GM23248 (cell line): ENCODE measurements at places on chromosomes 5 and 9.

- DNase-seq: no peak
Observed at GRCh38 chr5:14272548-14273205, 129.5 kb downstream of the TRIO start.

DNA sequence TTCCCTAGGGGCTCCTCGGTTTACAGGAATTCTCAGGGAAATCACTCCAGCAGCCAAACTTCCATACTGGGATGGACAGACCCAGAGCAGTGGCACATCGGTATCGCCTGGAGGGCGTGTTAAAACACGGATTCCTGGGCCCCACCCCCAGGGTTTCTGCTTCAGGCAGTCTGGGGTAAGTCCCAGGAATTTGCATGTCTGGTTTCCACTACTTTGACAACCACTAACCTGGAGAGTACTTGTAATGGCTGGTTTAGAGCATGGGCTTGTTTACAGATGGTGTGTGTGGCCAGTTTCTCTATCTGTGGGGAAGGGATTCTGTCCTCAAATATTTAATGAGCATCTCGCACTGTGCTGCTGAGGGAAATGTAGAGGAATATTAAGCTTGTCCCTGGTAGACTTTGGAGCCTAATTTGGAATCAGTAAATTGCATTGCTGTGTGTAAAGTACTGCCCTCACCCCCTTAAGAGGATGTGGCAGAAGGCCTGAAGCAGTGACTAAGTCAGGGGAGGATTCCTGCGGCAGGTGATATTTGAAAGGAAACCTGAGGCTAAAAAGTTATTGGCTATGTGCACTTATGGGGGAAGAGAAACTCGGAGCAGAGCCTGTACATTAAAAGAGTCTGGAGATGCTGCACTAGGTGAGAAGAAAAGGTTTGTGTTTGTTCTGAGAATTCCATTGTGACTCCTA is 18.6 kb upstream of the TJP2 start:
- no peak for DNase-seq

DNA sequence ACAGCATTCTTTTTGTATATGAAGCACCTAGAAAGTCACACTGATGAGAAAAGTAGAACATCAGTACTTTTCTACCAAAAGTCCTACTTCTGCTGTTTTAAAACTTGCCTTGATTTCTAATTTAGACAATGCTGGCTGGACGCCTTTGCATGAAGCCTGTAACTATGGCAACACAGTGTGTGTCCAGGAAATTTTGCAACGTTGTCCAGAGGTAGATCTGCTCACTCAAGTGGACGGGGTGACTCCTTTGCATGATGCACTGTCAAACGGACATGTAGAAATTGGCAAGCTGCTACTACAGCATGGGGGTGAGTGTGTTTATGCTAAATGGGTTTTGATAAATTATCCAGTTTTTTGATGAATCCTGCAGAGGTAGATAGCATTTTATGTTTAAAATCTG is 73.5 kb downstream of the SLF1 start:
- DNase-seq: peak; percentile 78

GRCh38 chr5:149863830-149864229 is 80.8 kb downstream of the PDE6A start:
- DNase-seq: no peak

GRCh38 chr5:111163000-111163399 is 61.2 kb upstream of the CAMK4 start:
- no peak for DNase-seq

GRCh38 chr5:33032271-33033070 is 321.4 kb downstream of the NPR3 start:
- peak; percentile 40 for DNase-seq

- DNase-seq: no peak
Observed at GRCh38 chr5:31965227-31965626, 208.9 kb downstream of the GOLPH3 start.

DNA sequence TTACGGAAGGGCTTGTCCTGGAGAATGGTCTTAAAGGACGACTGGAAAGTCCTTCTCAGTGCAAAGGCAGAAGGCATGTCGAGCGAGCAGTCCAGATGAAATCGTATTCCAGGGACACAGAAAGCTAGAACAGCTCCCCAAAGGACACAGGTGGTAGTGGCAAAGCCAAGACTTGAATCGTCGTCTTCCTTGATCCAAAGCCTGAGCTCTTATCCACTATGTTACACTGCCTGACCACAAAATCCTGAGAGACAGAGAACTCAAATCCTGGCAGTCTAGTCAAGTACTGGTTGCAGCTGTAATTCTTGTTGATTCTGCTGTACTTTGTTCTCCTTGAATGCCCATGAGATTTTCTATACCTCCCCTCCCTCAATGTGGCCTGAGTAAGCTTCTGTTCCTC is 198.7 kb downstream of the TARS1 start:
- DNase-seq: no peak

DNA sequence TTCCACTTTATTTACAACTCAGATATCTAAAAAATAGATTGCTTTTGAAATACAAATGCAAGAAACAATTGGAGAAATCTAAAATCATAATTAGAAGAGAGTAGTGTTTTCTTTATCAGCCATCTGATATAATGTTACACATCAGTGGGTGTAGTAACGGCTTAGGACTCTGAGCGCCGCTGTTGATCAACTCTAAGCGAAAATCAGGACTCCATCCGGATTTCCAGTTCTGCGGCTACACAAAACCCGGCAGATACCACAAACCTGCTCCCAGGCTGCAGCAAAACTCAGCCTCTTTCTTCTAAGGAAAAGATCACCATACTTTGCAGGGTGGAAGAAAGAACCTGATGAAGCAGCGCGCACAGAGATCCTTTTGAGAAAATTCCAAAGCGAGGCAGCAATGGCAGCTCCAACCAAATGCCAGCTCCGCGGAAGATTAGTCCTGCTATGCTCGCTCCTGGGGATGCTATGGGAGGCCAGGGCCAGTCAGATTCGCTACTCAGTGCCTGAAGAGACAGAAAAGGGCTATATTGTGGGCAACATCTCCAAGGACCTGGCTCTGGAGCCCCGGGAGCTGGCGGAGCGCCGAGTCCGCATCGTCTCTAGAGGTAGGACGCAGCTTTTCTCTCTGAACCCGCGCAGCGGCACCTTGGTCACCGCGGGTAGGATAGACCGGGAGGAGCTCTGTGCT is at the start of gene PCDHGA9:
PCDHGA9 (plus strand) TSS at position 226 of the 691 bp plus-strand sequence; CDS start at position 401, 175 bp downstream.
- peak; percentile 73 for DNase-seq

- no peak for DNase-seq
Observed at GRCh38 chr5:8098081-8098480, 229.1 kb downstream of the MTRR start.

DNA sequence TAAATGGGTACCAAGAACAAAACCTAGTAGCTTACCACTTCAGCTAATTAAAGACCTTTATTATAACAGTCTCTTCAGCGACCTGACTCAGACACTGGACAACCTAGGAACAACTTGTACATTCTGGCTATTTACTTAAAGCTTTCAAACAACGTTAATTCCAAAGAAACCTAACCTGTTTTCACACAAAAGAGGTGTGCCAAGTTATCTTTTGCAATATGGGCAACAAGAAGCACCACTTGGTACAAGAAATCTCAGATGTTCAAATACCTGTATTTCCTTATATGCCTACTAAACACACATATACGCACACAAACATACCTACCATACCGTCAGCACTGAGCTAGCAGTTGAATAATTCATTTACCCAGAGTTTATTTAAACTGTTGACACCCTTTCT is 23.0 kb downstream of the RNF145 start:
- DNase-seq: no peak

DNA sequence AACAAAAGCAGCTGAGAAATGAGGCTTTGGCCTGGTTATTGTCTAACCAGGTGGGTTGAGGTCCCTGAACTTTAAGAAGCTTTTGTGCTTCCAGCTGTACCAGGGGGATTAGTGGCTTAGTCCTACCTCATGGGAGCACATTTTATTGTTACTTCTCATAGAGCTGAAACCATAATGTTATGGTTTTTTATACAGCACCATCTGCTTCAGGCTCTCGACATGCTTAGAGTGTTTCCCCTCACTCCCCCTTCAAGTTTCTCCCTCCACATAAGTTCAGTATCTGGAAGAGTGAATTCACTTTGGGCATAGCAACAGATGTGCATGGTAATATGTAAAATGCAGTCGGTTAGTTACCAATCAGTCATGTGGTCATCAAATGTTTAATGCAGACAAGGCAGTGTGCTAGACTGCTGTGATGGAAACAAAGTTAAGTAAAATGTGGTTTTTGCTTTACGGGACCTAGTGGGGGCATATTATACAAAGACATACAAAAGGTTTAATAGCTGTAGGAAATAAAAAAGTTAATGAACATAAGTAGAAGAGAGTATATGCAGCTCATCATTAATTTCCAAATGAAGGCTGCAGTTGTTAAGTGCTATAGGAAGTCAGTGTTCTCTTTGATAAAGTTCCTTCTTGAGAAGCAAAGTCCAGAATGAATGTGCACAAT is 95.9 kb upstream of the SPRY4 start:
- no peak for DNase-seq

DNA sequence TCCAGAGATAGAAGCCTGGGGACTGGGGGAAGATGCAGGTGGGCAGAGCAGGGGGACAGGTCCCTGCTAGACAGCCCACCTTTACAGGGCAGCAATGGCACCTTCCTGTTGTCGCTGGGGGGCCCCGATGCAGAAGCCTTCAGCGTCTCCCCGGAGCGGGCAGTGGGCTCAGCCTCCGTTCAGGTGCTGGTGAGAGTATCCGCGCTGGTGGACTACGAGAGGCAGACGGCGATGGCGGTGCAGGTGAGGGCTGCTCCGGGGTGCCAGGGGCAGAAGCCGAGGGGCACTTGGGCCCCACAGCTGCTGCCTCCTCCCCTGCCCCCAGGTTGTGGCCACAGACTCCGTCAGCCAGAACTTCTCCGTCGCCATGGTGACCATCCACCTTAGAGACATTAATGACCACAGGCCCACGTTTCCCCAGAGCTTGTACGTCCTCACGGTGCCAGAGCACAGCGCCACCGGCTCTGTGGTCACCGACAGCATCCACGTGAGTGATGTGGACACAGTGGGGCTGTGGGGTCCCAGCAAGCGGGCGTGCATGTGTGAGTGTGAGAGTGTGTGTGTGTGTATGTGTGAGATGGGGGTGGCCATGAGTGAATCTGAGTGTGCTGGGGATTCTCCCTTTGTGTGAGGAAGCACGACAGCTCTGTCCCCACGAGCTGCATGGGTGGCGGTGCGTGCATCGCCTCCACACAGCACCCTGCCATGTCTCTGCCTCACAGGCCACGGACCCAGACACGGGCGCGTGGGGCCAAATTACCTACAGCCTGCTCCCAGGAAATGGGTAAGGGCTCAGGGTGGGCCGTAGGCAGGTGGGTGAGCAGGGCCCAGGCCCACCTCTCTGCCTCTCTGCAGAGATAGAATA is 28.4 kb downstream of the CDHR2 start:
- no peak for DNase-seq

GRCh38 chr5:38164776-38165399 is 93.5 kb upstream of the EGFLAM start:
- no peak for DNase-seq

DNA sequence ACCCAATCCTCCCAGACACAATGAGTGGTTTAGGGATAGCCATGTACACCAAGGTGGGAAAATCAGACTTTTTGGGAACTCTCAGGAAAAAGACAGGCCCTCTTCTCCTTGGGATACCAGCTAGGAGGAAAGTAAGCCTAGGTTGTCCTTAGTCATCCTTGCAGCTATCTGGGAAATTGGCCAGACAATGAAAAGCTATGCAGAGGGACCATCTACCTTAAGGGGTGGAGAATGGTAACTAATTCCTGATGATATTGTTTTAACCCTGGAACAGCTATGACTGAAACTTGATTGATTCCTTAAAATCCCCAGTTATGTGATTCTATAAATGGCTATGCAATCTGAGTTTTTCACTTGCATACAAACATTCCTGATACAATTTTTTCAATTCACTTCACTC is 88.9 kb upstream of the BNC2 start:
- peak; percentile 40 for DNase-seq

DNA sequence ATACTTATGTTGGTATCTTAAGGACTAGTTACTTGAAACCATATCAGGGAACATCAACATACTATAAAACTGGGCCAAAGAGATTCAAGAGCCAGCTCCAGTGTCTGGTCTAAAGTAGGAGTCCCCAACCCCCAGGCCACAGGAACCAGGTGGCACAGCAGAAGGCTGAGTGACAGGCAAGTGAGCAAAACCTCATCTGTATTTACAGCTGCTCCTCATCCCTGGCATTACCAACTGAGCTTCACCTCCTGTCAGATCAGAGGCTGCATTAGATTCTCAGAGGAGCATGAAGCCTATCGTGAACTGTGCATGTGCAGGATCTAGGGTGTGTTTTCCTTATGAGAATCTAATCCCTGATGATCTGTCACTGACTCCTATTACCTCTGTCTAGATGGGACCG is 581.6 kb upstream of the CDH9 start:
- DNase-seq: no peak

DNA sequence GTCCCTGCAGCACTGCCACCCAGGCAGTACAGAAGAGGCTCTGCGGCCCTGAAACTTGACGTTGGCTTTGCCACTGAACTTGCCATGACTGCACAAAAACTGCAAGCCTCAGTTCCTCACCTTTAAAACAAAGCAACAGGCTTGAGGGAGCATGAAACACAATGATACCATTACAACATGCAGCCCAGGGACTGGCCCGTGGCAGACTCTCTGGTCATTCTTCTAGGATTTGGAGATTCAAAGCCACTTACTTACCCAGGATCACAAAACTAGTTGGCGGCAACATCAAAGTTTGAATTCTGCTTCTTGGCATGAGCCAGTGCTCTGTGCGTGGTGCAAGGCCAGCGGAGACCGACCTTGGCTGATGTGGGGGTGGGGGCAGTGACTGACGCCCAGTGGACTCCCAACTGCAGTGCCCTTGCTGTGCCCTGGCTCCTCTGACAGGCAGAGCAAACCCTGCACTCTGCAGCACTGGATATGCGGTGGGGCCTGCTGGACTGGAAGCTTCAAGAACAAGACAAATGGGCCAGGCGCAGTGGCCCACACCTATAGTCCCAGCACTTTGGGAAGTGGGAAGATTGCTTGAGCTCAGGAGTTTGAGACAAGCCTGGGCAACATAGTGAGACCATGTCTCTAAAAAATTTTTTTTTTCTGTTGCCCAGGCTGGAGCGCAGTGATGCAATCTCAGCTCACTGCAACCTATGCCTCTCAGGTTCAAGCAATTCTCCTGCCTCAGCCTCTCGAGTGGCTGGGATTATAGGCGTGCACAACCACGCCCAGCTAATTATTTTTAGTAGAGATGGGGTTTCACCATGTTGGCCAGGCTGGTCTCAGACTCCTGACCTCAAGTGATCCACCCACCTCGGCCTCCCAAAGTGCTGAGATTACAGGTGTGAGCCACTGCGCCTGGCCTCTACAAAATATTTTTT is 18.9 kb downstream of the SQSTM1 start:
- DNase-seq: no peak

- DNase-seq: no peak
Observed at GRCh38 chr9:3385871-3386270, 139.9 kb downstream of the RFX3 start.

GRCh38 chr9:126111556-126111955 is 215.1 kb upstream of the MVB12B start:
- DNase-seq: no peak

DNA sequence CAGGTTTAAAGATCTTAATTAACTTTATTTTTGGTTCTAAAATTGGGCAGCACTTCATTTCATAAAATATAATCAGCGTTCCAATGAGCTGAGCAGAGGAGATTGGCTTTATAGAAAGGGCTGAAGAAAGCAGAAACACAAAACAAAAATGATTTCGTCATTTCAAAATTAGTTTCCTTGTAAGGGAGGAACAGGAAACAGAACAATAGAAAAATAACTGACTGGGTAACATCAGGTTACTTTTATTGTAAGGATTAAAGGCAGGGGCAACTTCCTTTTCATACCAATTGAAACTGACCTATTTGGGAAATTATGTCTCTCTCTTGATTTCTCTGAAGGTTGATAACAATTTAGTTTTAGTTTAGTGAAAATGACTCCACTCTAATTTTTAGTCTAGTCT is 157.1 kb downstream of the ATP10B start:
- no peak for DNase-seq
